ENCODE measurements at places on chromosomes 12 and 14.

DNA sequence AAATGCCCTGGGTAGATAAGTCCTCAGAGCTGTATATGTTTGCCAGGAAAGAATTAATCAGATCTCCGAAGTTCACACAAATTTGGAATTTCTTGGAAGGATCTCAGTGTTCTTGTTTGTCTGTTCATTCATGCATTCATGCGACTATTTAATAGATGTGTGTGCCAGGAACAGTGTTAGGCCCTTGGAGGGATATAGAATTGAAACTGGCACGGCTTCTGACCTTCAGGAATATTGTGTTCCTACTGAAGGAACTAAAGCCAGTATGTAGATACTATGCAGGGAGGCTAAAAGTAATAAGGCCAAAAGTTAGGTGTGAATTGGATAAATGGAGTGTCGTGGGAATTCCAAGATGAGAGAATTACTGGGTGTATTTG, 166.0 kb upstream of the NOS1 start:
- no peak for DNase-seq

DNA sequence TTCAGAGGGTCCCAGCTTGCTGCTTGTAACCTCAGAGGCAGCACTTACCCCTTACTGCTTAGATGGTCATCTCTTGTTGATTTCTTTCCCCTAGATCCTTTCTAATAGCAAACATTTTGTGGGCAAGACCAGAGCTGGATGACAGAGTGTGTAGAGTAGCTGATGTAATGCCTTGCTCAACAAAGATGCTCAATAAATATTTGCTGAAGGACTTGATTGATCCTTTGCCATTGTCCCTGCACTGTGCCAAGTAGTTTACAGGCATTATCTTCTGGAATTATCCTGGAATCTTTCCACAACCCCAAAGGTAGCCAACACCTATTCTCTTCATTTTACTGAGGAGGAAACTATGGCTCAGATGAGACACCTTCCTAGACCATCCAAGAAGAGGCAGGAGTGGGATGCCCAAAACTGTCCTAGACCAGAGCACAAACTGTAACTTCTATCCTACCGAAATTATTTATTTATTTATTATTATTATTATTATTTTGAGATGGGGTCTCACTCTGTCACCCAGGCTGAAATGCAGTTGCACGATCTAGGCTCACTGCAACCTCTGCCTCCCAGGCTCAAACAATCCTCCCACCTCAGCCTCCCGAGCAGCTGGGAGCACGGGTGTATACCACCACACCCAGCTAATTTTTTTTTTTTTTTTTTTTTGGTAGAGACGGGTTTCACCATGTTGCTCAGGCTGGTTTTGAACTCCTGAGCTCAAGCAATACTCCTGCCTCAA, 1.4 kb downstream of the MMAB start:
- no peak for DNase-seq

GRCh38 chr12:2691006-2691344, 103.8 kb upstream of the FKBP4 start:
- DNase-seq, result no peak

DNA sequence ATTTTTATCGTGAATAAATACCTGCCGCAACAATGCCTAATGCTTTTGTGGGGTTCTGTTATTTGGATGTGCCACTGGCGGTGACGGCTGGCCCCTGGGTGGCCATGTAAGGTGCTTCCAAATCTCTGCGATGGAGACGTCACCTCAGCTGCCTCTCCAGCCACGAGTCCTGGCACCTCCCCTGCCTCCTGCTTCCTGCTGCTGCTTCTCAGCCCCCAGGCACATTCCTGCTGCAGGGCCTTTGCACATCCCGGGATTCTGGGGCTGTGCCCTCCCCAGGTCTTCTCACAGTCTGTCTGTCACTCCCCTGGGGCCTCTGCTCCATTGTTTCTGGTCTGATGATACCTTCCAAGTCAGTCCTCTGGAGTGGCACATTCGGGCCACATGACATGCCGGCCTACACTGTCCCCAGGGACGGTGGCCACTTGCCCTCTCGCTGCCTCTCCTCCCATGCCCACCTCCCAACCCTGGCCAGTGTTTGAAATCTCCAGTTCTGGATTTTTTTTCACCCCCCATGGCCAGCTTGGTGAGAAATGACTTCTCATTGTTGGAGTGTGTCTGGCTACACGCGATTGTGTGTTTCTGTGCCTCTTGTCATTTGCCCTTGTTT, 151.8 kb downstream of the KIF26A start:
- DNase-seq, result no peak
